ENCODE measurements at places on chromosomes 3 and 15.

GRCh38 chr15:73341886-73342600 lies 26.7 kb downstream of the HCN4 start:
- DNase-seq: no peak

DNA sequence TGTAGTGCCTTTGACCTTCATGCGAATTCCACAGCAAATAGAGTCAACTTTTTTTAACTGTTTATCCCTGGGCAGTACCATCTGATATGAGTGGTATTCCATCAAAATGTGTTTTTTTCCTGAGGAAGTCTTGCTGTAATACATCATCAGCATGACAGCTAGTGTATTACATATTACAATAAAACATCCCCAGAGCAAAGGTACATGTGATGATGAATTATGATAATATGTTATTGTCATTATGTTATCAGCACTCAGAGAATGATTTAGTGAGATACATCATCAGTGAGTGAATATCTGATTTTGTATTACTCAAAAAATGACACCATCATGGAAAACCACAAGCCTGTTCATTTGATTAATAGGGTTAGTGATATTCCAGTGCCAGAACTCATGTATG lies 69.7 kb upstream of the ARL6 start:
- no peak for DNase-seq

DNA sequence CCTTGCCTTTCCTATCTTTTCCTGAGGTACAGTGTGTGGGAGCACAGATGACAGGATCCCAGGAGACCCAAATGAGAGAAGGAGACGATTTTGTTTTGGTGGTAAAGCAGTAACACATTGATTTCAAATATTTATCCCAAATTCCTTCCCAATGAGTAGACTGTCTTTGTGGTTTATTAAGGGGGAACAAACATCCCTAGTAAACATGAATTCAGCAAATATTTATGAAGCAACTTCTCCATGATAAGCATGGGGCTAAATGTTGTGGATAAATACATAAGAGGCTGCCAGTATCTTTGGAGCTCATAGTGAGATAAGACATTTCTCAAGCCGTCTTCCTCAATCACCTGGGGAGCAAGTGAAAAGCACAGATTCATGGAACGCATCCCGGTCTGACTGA lies 460.8 kb upstream of the CFAP20DC start:
- DNase-seq: no peak

DNA sequence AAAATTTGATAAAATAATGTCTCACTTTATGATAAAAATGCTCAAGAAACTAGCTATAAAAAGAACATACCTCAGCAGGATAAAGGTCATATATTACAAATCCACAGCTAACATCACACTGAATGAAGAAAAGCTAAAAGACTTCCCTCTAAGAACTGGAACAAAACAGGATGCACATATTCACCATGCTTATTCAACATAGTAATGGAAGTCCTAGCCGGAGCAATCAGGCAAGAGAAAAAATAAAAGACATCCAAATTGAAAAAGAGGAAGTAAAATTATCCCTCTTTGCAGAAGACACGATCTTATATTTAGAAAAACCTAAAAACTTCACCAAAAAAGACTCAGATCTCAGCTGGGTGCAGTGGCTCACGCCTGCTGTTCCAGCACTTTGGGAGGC lies 34.0 kb downstream of the SENP7 start:
- DNase-seq: no peak

GRCh38 chr3:9878700-9879099 lies 1.4 kb downstream of the CIDEC start:
- DNase-seq: no peak

DNA sequence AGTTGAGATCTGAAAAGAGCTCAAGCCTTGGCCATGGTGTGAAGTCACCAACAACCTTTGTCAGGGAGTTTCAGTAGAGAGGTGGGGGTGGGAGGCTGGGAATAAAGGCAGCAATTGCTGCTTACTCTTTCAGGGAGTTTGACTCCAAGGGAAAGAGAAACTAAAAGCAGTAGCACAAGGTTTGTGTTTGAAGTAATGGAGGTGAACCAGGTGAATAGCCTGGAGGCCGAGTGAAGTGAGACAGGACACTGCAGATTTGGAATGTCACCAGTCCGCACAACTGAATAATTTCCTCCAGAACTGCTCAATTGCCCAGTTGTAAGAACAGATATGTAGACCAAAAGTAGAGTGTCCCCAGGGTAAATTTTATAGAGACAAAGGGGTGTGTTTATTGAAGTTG lies 44.1 kb downstream of the CD86 start:
- DNase-seq: no peak

GRCh38 chr3:107992976-107993684 lies 97.7 kb downstream of the CD47 start:
- DNase-seq: no peak

- no peak for DNase-seq
Measured at GRCh38 chr3:176795891-176796290, 401.4 kb downstream of the TBL1XR1 start.

GRCh38 chr3:48820612-48821324 lies 26.9 kb downstream of the PRKAR2A start:
- no peak for DNase-seq

DNA sequence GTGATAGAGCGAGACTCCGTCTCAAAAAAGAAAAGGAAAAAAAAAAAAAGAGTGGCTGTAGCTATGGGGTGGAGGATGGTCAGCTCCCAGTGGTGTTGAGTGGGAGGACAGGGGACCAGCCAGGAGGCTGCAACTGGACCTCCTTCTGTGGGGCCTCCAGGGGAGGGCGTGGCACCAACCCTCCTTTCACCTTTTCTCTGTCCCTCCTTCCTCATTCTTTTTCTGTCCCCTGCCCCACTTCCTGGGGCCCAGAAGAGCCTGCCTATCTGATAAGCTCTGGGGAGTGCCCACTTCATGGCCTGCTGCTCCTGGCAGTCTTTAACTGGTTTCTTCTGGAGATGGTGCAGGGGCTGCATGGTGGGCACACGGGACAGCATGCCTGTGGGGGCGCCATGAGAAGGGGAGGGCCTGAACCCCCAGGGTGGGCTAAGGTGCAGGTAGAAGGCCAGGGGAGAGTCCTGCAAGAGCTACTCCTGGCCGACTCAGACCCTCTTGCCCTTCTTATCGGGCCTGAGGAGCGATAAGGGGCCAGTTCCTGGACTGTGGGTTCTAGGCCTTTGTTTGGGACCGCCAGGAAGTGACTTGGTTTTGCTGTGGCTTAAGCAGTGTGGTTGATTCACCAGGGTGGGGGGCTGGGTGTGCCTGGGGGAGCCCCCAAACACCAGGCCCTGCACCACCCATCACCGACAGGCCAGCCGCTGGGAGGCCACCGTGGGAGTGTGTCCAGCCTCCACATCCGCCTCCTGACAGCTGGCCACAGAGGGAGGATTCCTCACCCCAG lies 49.4 kb upstream of the FLNB start:
- no peak for DNase-seq

DNA sequence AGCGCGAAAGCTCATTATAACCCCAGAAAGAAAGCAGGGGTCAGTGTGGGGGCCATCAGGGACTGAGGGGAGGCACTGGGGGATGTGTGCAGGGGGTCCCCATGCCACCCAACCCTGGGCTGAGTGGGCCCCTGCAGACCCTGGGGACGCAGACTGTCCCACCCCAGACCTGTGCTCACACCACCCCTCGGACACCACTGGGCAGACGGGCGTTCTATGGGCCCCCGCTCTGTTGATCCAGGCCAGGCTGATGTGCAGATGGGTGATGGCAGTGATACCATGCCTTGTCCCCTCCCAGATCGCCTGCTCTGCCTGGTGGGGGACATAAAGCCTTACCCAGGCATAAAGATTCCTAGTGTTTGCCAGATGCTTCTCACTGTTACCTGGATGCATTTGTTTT lies 259.7 kb upstream of the TLE3 start:
- DNase-seq: no peak

DNA sequence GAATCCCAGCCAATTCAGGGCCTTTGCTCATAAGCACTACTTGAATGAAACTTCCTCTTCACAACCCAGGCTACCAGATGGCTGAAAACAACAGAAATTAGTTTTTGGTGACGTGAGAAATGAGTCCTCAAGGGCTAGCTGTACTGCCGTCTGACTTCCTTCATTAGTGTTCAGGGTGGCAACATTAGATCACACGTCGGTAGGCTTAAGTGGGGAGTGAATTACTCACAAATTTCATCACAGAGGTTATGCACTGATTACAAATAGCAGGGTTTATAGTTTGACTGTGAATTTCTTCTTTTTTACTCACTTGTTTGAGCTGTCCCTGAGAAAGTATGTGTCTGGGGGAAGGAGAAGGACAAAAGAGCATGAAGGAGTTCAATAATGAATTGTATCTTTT lies 397.2 kb downstream of the GAP43 start:
- no peak for DNase-seq

DNA sequence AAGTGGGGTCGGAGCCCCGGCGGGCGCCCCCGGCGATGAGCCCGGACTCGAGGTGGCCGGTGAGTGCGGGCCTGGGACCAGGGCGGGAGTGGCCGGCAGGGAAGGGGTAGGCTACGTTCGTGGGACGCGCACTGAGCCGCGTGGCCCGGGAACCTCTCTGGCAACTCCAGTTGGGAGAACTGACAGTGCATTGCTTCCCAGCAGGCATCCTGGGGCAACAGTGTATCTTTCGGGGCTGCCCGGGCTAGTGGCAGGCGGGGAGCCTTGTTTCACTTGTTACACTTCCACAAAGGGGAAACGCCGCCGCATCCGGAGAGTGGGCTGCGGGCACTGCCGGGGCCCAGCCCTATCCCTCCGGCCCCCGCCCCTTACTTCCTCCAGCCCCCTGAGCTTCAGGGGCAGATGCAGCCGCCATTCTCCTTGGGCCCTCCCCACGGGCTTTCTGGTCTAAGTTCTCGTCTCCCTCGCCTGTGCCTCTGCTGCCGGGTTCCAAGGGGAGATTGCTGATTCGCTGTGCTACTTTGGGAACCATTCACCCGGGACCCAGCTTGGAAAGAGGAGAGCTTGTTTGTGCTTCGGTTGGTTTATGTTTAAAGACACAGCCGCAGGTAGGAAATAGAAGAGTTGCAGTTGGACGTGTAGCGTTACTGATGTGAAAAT lies 675 bp downstream of the BRPF1 start:
- peak; percentile 67 for DNase-seq

GRCh38 chr3:50226888-50227389 lies 9.1 kb upstream of the GNAI2 start:
- DNase-seq: peak; percentile 55

DNA sequence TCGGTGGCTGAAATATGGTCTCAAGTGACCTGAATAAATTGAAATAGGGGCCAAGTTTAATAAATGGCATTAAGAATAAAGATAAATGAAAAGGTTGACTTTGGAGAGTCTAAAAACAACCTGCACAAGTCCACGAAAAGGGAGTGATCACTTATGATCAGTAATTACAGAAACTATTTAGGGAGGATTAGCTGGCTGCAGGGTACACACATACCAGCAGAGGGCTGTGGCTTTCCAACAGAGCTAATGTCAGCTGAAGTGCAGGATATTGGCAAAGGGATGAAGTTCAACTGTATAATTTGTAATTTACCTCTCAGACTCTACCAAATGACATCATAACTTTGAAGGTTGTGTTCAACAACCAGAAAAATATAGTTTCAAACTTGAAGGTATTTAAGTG lies 86.8 kb downstream of the SYNPR start:
- no peak for DNase-seq

GRCh38 chr15:77384589-77385359 lies 35.1 kb downstream of the PEAK1 start:
- no peak for DNase-seq

DNA sequence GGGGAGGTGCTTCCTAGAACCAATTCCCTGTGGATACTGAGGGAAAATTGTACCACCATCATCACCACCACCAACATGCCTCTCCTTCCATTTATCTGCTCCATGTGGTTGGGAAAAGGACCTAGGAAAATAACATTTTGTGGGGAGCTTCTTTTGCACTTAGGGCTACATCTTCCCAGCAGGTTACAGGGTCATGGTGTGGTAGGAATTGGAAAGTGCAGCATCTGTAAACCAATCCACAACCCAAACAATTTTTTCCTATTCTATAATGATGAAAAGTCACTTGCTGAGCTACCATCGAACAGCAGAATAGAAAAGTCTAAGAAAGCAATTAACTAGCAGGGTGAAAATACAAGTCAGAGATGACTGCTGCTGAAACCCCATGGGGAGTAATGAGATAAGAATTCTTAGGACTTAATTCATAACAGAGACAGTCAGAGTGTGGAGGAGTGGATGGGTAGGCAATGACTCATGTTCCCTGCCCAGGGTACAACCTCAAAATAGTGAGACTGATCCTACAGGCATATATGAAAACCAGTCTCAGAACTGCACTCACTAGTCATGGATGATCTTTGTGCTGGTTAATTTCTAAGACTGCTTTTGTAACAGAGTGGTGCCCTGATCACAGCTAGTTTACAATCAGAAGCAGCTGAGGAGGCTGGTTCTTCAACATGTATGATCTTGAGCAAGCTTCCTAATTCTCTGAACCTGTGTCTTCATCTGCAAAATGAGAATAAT lies 38.1 kb upstream of the LEKR1 start:
- peak; percentile 48 for DNase-seq

Measured in activated T-cell treated with anti-CD3 and anti-CD28 coated beads, Interleukin-2, amount 50 U/mL, for 72 hours (primary cell).